ENCODE measurements at places on chromosomes 11 and 22.

GRCh38 chr11:93537767-93538261 is 5.4 kb downstream of the SMCO4 start:
- no peak for DNase-seq

DNA sequence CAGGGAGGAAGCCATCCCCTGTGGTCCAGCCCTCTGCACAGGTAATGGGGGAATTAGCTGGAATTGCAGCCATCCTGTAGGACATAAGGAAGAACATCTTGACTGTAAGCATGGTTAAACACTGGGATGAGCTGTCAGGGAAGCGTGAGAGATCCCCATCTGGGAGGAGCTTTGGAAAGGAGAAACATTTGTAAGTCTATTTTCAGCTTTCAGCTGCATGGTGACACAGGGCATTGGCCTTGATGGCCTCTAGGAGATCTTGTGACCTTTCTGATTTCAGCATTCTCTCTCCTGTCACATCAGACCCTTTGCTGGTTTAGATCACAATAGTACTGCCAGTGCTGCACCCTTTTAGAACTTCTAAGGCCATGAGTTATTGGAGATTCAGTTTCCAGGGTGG is 47.1 kb downstream of the BCR start:
- no peak for DNase-seq

DNA sequence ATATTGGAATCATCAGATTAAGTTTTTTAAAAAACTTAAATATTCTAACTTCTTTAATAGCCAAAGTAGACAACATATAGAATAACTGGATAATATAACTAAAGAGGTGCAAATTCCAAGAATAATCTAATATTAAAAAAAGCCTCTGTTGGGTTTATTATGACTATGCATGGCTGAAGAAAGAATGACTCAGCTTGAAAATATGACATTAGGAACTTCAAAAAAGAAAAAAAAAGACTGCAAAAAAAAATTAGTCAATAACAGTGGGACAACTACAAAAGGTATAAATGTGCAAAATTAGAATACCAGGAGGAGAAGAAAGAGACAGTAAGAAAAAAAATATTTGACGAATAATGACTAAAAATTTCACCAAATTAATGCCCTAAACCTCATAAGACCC is 1178.0 kb downstream of the JRKL start:
- no peak for DNase-seq

DNA sequence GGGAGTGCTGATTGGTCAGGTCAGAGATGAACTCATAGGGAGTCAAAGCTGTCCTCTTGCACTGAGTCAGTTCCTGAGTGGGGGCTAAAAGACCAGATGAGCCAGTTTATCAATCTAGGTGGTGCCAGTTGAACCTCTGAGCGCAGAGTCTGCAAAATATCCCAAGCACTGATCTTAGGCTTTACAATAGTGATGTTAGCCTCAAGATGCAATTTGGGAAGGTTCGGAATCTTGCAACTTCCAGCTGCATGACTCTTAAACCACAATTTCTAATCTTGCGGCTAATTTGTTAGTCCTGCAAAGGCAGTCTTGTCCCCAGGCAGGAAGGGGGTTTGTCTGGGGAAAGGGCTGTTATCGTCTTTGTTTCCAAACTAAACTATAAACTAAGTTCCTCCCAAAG is 92.3 kb upstream of the PARVA start:
- DNase-seq, result no peak

DNA sequence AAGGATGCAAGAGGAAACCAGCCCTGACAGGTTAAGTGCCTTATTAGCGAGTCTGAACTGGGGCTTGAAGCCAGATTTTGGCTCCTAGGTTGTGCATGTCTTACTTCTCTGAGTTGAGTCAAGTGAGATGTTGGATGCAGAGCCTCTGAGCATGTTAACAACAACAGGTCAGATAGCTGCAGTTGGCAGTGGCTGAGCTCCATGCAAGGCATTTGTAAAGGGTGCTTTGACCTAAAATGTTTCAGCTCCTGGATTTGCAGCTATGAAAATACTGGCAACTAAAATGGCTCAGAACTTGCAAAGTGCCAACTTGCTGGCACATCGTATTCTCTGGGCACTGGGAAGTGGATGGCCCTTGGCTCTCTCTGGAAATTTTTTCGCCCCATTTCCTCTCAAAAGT is 16.4 kb upstream of the CSRP3 start:
- no peak for DNase-seq

DNA sequence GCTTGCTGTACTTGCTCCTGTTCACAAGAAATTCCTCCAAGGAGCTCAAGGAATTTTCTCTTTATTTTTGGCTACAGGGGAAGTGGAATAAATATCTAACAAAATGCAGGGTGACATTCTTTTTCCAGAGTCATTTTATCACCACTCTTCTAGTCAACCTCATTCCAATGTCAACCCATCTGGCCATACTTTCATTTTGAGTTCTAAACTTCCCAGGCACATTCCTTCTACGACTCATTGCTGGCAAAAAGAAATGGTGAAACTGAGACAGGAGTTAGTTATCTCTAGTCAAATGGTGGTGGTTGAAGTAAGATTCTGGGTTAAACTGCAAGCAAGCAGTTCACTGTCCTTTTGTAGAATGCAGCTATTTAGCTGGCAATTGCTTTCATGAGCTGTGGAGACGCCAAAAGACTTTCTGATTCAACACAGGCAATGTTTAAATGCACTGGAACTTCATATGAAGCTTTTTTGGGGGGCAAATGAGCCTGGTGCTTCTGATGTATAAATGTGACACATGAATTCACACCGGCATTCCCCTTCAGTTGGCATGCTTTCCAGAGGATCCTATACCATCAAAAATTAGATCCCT is 304.6 kb downstream of the CADM1 start:
- DNase-seq, result no peak

- DNase-seq, result no peak
These were observed 316.6 kb upstream of the NCAM1 start for GRCh38 chr11:112644410-112645131.
